ENCODE measurements at places on chromosomes 5 and 9.

DNA sequence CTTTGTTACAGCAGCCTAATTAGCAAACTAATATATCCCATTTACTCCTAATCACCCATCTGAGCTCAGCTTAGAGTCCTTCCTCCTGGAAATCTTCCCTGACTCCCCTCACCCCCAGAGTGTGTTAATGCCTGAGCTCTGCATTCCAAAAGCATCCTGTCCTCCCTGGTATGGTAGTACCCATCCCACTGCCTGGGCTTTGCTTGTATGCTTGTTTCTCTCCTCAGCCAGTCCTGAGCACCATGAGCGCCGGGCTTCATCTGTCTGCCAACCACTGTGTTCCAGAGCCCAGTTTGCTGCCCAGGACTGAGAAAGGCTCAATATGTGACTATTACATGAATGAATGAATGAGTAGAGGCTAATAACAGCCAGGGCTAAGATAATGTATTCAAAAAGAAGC is 272.4 kb downstream of the CDK5RAP2 start:
- DNase-seq: no peak

DNA sequence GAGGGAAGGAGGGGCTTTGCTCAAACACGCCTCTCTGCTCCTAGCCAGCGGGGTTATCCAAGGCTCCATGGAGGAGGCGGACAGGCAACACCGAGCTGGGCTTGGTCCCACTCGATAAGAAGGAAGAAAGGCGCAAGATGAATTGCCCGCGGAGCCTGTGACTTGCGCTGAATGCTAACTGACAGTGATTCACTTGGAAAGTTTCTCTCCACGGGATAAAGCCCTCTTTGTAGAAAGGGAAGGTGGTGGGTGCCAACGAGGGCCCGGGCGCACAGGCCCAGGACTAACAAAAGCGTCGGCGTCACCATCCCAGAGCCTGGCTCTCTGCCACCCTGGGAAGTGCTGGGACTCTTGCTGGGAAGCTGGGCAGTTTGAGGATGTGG is 76.0 kb downstream of the VAV2 start:
- no peak for DNase-seq

DNA sequence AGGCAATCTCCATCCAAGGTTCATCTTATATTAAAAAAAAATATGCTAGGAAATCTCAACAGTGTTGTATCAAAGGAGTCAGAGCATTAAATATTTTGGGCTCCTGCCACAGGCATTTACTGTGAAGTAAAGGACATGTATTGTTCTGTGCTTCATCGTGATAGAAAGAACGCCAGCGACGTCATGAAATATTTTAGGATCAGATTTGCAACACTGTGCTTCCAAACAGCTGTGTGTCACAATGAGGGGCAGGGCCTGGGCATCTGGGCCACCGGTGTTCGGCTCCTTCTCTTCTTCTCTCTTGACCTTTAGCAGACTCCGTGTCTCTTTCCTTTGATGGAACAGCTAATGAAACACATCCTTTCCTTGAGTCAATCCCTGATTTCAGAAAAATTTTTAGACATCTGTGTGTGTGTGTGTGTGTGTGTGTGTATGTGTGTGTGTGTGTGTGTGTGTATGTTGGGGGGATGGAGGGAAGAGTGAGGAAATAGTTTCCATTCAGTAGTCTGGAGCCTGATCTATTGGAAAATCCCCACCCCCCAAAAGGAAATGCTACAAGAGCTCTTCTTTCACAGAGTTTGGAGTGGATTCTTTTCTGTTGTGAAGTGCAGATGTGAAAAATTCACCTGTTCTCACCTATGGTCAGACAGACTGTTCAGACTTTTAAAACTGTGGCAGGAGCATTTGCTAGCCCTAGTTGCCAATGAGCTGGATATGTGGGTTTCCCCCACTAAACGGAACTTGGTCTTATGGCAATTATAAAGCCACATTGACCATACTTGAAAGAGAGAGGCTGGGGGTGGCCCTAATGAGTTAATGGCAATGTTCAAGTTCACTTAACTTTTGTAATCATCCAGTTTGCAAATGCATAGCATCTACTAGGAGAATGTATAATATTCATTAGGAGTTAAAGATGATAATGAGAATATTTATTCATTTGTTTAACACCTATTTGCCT is 18.1 kb upstream of the TNC start:
- DNase-seq: no peak

- no peak for DNase-seq
Observed at GRCh38 chr9:2013743-2014475, 1.2 kb upstream of the SMARCA2 start.

- no peak for DNase-seq
Observed at GRCh38 chr9:13151489-13151888, 128.0 kb downstream of the MPDZ start.

- DNase-seq: peak; percentile 65
Observed at GRCh38 chr5:167049043-167049663, 1242.3 kb upstream of the WWC1 start.

DNA sequence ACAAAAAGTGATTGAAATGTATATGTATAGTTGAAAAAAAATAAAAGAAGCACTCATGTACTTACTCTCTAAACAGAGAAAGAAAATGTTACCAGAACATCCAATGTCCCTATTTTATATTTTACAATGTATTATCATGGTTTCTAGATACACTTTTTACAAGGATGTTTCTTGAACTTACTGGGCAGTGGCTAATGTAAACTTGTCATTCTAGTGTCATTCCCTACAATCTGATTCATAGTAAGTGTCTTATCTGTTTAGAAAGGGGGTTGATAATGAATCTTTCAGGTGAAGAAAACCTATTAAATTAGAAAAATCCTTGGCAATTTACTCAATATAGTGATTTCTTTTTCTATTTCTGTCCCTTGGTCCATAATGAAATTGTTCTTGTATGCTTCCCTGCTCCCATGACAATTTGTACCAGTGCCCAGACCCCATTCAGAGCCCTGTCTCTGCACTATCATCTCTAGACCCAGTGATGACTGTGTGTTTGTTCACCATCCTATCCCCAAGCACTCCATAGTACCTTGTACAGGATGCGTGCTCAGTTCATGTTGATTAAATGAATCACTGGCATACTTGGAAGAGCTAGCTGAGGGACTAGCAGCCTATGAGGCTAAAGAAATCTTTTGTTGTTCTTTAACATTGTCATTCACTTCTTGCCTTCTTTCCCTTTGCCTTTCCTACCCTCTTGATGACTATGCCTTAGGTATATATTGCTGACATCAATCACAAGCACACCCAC is 101.2 kb downstream of the HMHB1 start:
- DNase-seq: no peak

DNA sequence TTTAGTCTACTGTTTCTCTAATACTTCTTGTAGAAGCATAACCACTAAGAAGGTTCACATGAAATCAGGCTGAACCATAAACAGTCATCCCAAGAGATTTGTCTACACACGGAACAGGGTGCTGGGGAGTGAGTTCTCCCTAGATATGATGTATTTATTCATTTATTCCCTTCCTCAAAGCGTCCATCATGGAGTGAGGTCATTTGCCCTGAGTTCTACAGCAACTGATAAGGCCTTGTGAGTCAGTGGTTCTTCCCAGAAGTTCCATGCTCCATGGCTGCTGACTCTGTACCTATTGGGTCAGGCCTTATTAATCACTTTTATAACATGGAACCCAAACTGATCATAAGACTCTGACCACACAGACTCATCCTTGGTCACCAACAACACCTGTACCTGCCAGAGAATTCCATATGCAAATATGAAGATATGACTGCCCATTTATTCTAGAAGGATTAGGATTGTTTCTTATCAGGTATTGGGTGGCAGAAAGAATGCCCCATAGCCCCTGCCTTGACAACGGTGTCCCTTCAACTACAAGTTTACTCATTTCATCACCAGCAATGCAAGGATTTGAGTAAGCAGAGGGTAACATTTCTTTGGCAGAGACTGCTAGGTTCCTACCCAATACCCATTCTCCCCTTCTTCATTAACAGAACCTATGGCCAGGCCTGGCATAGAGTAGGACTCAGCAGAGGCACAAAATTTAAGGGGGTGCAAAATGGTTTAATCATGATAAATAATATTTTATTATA is 118.1 kb downstream of the LHFPL2 start:
- DNase-seq: peak; percentile 60

- no peak for DNase-seq
Observed at GRCh38 chr9:128055344-128056040, 11.6 kb downstream of the NAIF1 start.

GRCh38 chr9:137540536-137540935 is 9.7 kb downstream of the PNPLA7 start:
- DNase-seq: no peak

DNA sequence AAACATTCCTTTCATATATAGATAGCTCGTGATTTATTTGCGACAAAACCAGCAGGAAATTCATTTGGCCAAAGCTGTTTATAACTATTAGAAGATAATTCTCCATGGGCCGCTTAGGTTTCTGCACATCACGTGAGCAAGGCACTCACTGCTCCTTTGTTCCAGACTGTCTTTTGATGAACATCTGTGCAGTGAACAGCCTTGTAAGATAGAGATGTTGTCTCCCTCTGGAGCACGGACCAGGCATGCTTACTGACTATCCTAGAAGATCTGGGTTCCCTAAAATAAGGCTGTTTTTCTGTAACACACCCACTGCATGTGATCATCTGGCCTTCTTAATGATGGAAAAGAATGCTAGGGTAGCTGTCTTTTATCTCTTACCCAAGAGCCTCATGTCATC is 30.9 kb downstream of the YIPF5 start:
- DNase-seq: no peak

DNA sequence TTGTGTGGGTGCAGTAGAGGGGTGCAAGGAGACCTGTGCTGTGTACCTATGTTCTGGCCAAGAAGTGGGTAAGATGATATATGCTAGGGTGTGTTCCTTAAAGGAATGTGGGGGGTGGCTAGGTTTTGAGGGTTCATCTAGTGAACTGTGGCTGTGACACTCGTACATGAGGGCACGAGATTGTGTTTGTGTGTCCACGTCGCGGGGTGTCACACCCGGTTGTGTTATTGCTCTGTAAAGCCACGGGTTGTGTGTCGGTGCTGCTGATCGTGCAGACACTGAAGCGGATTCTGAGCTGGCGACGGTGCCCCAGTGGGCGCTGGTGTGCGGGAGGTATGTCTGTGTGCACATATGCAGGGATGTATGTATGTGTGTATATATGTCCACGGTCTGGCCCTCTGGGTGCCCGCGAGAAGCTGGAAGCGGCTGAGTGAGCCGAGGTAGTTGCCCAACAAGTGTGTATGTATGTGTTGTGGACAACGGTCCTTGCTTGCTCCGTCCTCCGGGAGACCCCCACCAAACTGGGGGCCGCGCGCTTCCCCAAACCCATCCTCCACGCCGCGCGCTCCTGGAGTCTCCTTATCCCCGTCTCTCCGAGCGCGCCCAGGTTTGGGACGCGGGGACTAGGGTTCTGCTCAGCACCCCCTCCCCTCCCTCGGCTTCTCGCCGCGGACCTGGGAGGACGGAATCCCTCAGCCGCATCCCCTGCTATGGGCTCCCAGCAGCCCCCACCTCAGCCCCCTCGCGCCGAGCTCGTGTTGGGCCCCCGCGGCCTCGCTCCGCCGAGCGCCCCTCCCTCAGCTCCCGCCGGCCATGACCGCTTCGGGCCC is 639 bp downstream of the PCDH1 start:
- DNase-seq: no peak

- no peak for DNase-seq
Observed at GRCh38 chr5:178467568-178468195, 122.5 kb downstream of the COL23A1 start.

GRCh38 chr5:83400701-83401100 is 70.8 kb upstream of the VCAN start:
- DNase-seq: no peak

GRCh38 chr5:173945160-173945559 is 43.8 kb upstream of the C5orf47 start:
- DNase-seq: no peak

DNA sequence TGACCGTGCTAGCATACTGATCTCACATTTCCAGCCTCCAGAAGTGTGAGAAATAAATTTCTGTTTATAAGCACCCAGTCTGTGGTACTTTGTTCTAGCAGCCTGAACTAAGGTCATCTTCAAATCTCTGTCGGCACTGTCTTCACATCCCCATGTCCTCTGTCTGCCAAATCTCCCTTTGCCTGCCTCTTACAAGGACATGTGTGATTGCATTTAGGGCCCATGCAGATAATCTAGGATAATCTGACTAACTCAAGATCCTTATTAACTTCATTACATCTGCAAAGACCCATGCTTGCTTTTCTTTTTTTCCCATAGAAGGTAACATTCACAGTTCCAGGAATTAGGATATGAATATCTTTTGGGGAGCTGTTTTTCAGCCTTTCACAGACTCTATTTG is 132.7 kb downstream of the AOPEP start:
- no peak for DNase-seq

DNA sequence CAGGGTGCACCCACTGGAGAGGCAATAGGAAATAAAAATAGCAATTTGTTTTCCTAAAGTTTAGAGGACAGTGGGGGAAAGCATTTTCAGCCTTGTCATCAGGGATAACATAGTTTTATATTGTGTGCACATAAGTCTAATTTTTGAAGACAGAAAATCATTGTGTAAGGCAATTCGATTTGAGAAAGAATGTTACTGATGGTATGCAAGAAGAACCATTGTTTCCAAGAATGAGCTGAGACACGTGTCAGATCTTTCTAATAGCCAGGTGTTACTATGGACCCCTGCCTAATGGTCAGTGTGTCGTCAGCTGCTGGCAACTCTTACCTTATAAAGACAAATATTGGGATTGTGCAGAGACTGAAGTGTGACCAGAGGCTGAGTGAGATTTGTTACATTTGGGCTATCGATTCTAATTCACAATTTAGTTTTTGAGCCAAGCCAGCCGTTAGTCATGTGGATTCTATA is 67.1 kb upstream of the PPP2R2B start:
- DNase-seq: no peak

- no peak for DNase-seq
Observed at GRCh38 chr5:160367885-160368284, 2.5 kb downstream of the C1QTNF2 start.

DNA sequence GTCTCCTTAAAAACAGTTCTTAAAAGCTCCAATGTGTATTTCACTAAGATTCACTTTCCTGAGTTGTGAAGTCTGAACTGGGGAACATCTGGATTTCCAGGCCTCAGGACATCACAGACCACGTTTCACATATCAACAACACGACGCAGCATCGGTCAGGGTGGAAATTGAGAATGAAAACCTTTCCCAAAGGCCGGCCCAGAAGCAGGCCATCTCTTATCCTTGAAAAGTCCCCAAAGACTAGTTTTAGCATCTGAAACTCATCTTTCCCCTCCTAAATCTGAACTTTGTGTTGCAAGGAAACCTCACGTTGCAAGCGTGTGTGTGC is 96.4 kb upstream of the COL5A1 start:
- no peak for DNase-seq

- DNase-seq: no peak
Observed at GRCh38 chr5:138107213-138107612, 23.4 kb downstream of the WNT8A start.

- peak; percentile 89 for DNase-seq
Observed at GRCh38 chr5:156475182-156476157, 148.5 kb downstream of the SGCD start.

GRCh38 chr9:16571127-16571802 is 299.2 kb downstream of the BNC2 start:
- DNase-seq: no peak

Data from ACHN (cell line).